ENCODE measurements at places on chromosomes 3 and 15.

GRCh38 chr15:52019394-52020220, 588 bp downstream of the MAPK6 start:
- peak; percentile 15 for DNase-seq

DNA sequence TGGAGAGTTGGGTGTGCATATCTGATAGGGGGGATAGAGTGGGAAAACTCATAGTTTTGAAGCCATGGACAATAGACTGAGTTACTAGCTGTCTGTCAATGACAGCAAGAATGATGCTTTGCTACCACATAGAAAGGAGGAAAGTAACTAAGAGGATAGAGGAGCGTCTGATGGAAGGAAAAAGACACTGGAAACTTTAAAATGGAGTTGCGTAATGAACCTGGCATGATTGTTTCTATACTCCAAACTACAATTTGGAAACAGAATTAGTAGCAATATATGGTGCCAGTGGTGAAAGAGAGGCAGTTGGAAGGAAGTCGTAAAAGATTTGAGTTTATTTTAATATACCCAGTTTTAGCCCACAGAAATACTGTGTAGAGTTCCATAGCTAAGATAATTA, 163.6 kb downstream of the TUSC7 start:
- no peak for DNase-seq

DNA sequence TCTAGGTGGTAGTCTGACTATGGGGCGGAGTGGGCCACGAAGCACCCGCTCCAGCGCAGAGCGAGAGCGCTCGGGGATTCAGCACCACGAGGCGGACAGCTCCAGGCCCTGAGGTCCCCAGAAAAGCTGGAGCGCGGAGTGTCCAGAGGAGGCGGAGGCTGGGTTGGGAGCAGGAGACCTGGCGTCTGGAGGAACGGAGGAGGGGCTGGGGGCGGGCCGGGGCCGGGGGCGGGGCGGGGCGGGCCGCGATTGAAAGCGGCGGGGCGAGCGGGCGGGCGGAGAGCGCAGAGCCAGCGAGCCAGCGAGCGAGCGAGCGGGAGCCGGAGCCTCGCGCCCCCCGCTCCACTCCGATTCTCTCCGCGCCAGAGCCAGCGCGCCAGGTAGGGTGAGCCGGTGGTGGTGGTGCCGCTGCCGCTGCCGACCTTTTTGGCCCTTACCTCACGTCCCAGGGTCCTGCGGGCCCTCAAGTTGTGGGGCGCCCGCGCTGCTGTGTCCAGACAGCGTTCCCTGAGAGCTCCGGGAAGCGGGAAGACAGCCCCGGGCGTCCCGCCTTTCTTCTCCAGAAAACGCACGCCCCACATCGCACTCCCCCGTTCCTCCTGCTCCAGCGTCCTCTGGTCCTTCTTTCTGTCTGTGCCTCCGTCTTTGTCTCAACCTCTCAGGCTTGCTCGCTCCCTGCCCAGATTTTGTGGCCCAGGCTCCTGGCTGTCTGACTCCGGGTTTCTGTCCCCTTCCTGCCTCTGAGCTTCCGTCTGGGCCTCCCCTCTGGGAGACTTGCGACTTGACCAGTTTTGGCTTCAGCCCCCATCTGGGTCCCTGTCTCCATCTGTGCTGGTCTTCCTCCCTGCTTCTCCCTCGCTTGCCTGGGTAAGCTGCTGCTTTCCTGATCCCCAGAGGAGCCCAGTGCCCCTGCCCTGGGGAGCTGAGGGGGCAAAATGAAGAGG, at the start of gene GRM2:
GRM2 (plus strand) TSS at position 281 of the 944 bp plus-strand sequence. CDS start 1,916 bp downstream, outside the sequence.
- no peak for DNase-seq

- no peak for DNase-seq
Measured at GRCh38 chr3:49700453-49701128, 11.2 kb downstream of the RNF123 start.

GRCh38 chr3:121834157-121834670, 646 bp downstream of the IQCB1 start:
- peak; percentile 8 for DNase-seq

DNA sequence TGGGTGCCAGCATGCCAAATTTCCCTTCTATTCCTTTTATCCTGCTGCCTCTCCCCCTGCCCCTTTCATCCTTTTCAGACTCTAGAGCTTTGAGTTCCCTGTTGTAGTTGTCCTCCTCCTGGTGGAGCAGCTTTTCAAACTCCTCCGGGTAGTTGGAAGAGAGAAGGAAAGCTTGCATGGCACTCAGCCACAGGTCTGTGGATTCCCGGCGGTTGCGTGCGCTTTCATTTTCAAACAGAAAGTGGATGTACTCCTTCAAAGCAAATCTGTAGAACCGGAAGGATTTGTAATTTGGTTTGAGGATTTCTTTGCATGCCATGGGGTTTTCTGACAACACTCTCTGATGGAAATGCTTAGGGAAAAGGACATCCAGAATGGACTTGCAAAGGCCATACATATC, 68.1 kb upstream of the DCLK3 start:
- DNase-seq: no peak

DNA sequence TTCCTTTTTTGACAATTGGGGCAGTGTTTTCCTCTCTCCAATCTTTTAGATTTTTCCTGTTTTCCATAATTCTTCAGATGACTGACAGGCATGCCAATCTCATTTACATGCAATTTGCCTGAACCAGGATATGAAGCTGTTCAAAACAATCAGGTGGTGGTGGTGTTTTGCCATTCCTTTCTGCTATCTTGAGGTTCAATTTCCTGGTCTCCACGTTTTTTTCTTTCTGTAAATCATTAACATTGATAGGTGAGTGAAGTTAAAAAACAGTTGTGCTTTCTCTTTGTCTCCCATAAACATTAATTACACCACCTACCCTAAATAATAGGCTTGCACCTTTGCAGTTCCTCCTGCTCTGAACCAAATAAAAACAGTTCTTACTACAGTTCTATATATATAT, 49.1 kb downstream of the C2CD4A start:
- DNase-seq: no peak
